Muscle of arm (tissue), 14 donors: ENCODE measurements at places on chromosomes 16 and 17.
A peak's percentile ranks its signal among the peaks of the same experiment; 100 is the strongest.

GRCh38 chr16:87418644-87419043, 26.5 kb downstream of the MAP1LC3B start:
- no peak for DNase-seq

- no peak for DNase-seq
These were observed 103.2 kb downstream of the NTN1 start for GRCh38 chr17:9124554-9124935.

DNA sequence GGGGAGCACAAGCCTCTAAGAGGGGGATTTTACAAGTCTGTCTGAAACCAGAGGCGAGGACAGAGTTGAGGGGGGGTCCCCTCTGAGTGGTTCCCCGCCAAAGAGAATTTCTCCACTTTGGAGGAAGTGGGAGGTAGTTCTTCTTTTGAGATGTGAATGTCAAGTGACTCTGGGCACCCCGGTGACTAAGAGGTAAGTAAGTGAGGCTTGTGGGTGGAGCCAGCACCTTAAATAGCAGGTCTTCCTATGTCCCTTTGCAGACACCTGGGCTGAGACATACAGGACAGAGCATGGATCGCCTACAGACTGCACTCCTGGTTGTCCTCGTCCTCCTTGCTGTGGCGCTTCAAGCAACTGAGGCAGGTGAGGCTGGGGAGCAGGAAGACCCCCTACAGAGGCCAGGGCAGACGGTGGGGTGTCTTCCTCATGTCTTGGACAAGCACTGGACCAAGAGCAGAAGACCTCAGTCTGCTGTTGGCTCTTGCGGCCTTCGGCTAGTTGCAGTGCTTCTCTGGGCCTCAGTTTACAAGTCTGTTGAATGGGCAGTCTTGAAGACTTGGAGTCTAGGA, at the start of gene CCL22:
Gene CCL22, plus strand, starts transcription at position 257 of the 569 bp plus-strand sequence. Its CDS starts 34 bp downstream, at position 291.
- no peak for DNase-seq

- DNase-seq, result no peak
These were observed 77.2 kb downstream of the AATF start for GRCh38 chr17:37025847-37026530.

- DNase-seq, result no peak
These were observed 14.1 kb downstream of the TMEM11 start for GRCh38 chr17:21199856-21200255.

GRCh38 chr17:29257756-29258155, 11.1 kb downstream of the CRYBA1 start:
- no peak for DNase-seq

DNA sequence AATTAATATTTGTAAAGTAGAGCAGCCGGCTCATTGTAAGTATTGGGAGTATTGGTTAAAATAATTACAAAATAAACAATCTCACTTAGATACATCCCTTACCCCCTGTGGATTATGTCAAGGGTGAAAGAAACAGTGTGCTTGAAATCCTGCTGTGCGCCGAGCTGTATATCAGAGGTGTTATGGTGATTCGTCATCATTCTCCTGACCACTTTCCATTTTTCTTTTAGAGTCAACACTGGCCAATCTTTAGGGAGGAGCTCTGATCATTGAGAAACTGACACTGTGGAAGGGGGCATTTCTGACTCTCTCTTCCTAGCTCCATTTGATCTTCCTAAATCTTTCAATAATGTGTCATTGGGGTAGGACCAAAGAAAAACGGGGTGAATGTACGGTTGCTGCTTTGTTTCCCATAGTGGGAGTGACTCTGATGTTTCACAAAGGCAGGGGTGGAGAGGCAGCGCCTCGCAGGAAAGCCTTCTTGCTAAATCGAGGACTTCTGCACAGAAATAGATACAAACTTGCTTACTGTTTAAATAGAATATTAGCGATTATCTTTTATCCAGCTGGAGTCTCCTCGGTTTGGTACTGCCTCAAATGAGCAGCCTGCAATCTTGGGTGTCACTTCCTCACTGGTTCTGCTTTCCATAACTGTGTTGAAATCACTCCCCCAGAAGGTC, 123.4 kb downstream of the PRKCB start:
- DNase-seq, result no peak

DNA sequence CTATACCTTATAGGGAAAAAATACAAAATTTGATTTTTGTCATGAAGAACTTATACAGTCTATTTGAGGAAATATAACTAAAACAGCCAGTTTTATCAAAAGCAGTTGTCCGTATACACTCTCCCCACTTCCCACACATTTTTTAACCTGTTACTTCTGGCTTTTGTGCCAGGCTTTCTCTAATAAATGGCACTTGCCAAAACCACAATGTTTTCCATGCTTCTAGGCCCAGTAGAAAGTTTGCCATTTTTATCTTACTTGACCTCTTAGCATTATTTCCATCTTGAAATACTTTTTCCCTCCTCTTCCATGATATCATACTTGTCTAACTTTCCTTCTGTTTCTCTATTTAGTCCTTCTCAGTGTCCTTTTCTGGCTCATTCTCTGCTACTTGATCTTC, 38.8 kb downstream of the EFCAB5 start:
- DNase-seq, result no peak

DNA sequence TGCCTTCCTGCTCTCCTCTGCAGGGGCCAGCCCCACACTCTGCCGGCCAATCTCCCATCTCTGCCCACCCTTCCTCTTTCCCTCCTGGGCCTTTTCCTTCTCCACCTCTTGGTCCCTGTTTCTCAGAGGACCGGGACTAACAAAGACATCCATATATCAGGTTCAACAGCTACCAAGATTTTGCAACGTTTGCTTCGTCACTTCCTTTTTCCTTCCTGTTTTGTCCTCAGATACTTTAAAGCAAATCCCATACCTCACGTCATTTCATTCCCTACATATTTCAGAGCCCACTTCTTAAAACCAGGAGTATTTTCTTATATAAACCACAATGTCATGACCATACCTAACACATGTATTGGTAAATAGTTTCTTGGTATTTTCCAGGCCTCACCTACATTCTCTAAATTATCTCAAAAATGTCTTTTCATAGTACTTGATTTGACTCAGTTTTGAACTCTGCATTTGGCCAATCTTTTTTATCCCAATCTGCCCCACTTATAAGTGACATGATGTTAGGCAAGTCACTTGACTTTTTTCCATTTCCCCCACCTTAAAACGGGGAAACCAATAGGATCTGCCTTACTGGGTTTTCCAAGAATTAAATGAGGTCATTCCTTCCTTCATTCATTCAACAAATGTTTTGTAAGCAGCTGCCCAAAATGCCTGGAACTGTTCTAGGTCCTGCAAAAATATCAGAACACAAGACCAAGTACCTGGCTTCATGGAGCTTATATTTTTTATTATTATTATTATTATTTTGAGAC, 7.2 kb upstream of the USP10 start:
- DNase-seq, result no peak

GRCh38 chr17:64103391-64104364, 26.3 kb downstream of the ERN1 start:
- no peak for DNase-seq

GRCh38 chr16:78961464-78961863, 639.1 kb downstream of the MAF start:
- no peak for DNase-seq

DNA sequence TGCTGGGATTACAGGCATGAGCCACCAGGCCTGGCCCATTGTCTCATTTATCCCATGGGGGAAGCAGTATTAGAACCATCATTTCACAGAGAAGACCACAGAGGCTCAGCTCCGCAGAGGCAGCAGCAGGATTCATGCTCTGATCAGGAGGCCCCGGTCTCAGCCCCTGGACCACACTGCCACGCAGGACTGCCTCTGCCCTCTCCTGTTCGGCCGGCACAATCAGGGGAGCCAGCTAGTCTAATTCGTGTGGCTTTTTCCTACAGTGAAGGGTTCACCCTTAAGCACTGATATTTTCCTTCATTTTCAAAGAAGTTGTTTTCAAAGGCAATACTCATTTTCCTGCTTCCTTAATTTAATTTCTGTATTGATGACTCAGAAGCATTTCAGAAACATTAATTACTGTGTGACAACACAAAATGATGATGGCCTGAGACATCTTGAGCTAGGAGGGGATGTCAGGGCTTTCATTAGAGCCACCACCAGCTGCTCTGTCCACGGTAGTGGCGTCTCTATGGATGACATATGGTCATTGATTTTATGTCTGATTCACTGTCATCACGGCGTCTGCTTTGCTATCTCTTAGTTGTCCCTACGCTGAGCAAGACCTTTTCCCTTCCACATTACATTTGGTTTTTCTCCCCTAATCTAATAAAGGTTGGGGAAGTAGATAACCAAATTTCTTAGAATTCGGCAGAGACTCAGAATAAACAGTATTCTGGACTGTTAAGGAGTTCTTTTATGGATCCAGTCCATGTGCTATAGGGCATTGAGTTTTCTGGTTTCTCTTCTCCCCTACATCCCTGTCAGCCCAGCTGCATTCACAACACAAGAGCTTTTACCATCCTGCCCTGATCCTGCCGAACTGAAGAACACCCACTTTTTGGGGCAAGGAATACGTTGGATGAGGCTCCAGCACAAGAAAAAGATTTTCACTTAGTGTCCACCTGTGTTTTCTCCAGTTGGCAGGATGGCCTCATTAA, 314.0 kb downstream of the SLC39A11 start:
- DNase-seq, result no peak

DNA sequence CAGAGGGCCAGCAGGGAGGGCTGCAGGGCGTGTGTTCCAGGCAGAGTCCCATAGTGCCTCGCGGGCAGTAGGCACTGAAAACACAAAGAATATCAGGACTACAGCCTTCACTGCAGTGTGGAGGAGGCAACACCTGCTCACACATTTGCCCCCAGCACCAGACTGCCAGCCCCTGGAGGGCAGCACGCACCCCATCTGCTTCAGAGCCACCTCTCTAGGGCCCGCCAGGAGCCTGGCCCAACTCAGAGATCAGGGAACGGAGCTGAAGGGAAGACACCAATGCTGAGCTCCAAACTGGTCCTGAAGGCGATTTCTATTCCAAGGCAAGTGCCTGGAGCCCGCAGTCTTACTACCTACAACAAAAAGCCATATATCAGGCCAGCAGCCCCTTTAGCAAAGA, 130.3 kb downstream of the ZNF423 start:
- no peak for DNase-seq

GRCh38 chr16:82456683-82457082, 170.1 kb upstream of the CDH13 start:
- DNase-seq, result peak; percentile 35

DNA sequence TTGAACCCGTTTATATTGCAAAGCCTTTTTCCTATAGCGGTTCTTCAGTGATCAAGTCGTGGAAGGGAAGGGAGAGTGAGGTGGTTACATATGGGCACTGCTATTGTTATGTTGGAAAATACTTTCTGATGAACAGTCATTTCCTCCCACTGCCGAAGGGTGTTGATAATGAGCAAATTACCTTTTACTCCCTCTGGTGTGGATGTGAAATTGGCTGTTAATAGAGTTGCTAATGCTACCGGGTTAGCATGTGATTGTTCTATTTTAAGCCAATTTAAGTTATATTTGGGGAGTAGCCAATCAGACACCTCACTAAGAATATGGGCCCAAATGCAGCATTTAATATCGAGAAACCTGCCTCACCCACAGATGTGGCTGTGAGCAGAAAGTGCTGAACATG, 15.6 kb upstream of the PMFBP1 start:
- no peak for DNase-seq

- DNase-seq, result peak; percentile 86
These were observed 51.7 kb upstream of the MTSS2 start for GRCh38 chr16:70737377-70738082.

- DNase-seq, result no peak
These were observed 34.2 kb downstream of the RMI2 start for GRCh38 chr16:11379420-11379819.

- peak; percentile 78 for DNase-seq
These were observed at the start of gene ZNF821 for GRCh38 chr16:71883849-71884638. Gene ZNF821 (minus strand): TSS chr16:71884182. CDS start chr16:71879946, 4,236 bp downstream.

GRCh38 chr17:75784473-75785015, at the start of gene UNK:
Gene UNK (plus strand): TSS chr17:75784806. CDS start chr17:75784881, 75 bp downstream.
- DNase-seq, result peak; percentile 99

DNA sequence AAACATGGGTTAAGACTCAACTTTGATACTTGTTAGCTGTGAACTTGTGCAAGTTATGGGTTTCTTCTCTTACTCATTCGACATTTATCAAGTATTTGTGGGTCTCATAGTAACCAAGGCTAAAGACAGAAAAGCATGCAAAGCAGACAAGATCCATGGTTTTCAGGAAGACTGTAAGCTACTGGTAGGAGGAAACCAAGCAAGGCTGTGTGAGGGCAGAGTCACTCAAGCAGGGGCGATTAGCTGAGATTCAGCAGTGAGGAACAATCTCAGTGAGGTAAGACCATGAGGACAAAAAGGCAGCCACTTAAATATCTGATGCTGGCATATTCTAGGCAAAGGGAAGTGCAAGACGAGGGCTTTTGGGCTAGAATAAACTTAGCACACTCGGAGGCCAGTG, 29.5 kb downstream of the MBTD1 start:
- no peak for DNase-seq

GRCh38 chr16:22022151-22022550, 14.2 kb downstream of the MOSMO start:
- DNase-seq, result no peak

- no peak for DNase-seq
These were observed 1837.7 kb downstream of the TP53TG3F start for GRCh38 chr16:35296962-35297653.

- no peak for DNase-seq
These were observed 252.8 kb upstream of the PMFBP1 start for GRCh38 chr16:72424757-72425156.

DNA sequence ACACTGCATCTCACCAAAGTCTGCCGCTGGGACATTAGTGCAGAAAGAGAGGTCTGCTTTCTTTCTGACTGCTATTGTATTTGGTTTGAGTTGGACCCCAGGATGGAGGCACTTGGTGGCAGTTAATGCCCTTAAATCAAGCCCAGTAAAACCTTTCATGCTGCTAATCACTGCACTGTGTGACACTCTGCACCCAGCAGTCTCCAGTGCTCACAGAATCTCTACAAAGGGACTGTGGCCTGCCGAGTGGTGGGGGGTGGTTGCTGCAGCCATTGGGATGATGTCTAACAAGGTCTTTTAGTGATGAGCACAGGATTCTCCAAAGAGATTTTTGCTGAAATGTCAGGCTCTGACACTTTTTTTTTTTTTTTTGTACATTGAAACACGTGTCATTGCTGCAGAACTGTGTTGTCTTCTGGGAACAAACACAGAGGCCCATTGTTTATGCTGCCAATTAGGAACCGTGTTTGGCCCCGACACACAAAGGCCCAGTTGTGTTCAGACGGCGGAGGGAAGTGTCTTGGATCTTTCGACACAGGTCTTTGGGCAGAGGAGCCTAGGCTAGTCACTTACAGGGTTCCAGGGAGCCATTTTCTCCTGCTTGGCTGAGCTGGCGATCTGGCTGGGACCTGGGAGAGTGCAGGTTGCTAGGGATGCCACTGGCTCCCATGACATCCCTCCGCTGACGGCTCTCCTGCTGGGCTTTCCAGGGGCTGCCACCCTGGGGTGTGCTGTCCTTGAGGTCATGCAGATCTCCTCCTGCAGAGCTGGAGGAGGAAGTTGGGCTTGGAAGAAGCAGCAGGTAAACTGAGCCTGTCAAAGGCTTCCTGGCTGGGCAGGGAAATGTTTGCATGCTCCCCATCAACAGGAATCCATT, 16.2 kb upstream of the TNRC6C start:
- no peak for DNase-seq
